Heart right ventricle (tissue), 16 donors: ENCODE measurements at places on chromosomes 1 and 21. TPM values are rescaled to one million over a fixed set of nuclear protein-coding genes. Genes with fewer than 3 reads are reported as not detected.
A peak's percentile ranks its signal among the peaks of the same experiment; 100 is the strongest.

- H3K27ac ChIP-seq: no peak overlapping the region
- H3K4me1 ChIP-seq: no peaks in the 10 kb centered on the region
- no peaks in the 10 kb centered on the region for H3K27me3 ChIP-seq
- no peak overlapping the region for H3K4me3 ChIP-seq
These were observed 35.0 kb downstream of the DHCR24 start for GRCh38 chr1:54851936-54852524.

DNA sequence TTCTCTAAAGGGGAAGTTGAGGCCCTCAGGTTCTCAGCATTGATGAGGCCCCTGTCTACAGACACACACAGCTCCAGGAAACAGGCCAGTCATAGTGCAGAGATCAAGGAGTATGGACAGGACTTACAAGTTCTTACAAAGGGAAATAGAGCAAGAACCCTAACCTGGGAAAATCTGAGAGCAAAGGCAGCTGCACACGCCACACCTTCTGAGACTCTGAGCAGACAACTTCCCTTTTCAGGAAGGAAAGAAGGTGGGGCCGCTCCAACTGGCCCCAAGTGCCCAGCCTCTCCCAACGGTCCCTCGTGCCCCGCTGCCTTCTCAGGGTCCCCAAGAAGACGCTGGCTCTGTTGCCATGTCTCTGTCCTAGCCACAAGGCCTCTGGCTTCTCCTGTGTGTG lies 3.6 kb downstream of the NOC2L start:
- peaks cover 18% of the 10 kb centered on the region for H3K4me1 ChIP-seq
- H3K27me3 ChIP-seq: peaks cover 4% of the 10 kb centered on the region
- H3K36me3 ChIP-seq: peaks cover 34% of the 10 kb centered on the region
- no peak for DNase-seq
- H3K4me3 ChIP-seq: no peak overlapping the region

DNA sequence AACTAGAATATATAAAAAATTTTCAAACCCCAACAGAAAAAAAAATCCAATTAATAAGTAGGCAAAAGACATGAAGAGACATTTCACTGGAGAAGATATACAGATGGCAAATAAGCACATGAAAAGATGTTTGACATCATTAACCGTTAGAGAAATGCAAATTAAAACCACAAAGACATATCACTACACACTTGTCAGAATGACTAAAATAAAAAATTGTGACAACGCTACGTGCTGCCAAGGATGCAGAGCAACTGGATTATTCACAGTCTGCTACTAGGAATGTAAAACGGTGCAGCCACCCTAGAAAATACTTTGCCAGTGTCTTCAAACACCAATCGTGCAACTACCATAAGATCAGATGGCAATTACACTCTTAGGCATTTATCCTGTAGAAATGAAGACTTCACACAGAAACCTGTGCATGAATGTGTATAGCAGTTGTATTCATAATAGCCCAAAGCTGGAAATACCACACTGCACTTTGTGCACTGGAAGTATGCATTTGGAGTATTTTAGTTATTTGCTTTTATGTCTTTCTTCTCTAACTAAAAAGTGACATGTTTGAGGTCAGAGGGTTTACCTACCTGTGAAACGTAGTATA lies 75.3 kb upstream of the PALMD start:
- no peaks in the 10 kb centered on the region for H3K36me3 ChIP-seq
- DNase-seq: no peak
- H3K27ac ChIP-seq: no peak overlapping the region
- H3K27me3 ChIP-seq: no peaks in the 10 kb centered on the region
- H3K4me1 ChIP-seq: no peaks in the 10 kb centered on the region

DNA sequence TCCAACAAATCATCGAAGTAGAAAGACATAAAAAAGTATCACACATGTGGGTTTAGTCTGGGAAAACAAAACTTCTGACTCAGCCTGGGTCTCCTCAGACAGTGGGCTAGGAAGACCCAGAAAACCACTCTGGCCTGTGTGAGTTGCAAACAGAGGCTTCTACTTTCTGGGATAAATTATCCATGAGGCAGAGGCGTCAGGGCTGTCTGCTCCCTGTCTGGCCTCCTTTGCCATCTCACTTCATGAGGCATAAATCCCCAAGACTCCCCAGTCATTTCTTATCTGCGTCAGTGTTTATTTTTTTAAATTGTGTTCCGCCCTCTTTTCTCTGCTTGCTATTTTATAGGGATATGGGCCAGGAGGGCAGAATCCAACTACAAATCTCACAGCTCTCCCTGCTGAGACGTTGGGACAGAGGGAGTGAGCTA lies 80.6 kb upstream of the TRABD2B start:
- DNase-seq: no peak
- no peaks in the 10 kb centered on the region for H3K36me3 ChIP-seq
- no peak overlapping the region for H3K27ac ChIP-seq
- H3K4me1 ChIP-seq: no peaks in the 10 kb centered on the region
- H3K27me3 ChIP-seq: no peaks in the 10 kb centered on the region

- no peak overlapping the region for H3K4me3 ChIP-seq
- no peaks in the 10 kb centered on the region for H3K36me3 ChIP-seq
- no peaks in the 10 kb centered on the region for H3K4me1 ChIP-seq
- no peak for DNase-seq
- no peaks in the 10 kb centered on the region for H3K27me3 ChIP-seq
These were observed 609.6 kb downstream of the BRINP3 start for GRCh38 chr1:189868021-189868420.

GRCh38 chr1:47233186-47233585 lies 1.2 kb upstream of the TAL1 start:
- H3K27me3 ChIP-seq: peaks cover 65% of the 10 kb centered on the region
- H3K4me1 ChIP-seq: peaks cover 15% of the 10 kb centered on the region
- no peak overlapping the region for H3K27ac ChIP-seq
- no peak for DNase-seq

DNA sequence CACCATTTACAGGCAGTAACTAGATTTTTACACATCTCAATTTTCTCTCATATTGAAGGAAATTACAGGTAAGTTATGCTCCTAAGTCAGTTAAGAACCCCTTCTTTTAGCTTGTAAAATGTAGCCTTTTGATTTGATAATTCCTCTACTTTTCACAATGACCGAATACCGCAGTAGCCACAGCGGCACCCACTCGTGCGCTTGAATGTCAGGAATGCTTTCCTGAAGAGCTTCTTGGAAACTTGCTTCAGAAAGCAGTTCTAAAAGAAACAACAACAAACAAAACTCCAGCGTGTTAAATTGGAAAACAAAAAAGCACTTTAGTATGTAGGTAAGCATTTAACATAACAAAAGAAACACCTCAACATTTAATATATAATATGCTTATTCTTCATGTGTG lies 9.9 kb upstream of the DNTTIP2 start:
- no peaks in the 10 kb centered on the region for H3K27me3 ChIP-seq
- H3K4me3 ChIP-seq: no peak overlapping the region
- no peak for DNase-seq
- H3K27ac ChIP-seq: no peak overlapping the region
- no peaks in the 10 kb centered on the region for H3K36me3 ChIP-seq
- H3K4me1 ChIP-seq: no peaks in the 10 kb centered on the region

GRCh38 chr1:52365071-52365745 lies 797 bp downstream of the CC2D1B start:
- H3K27me3 ChIP-seq: no peaks in the 10 kb centered on the region
- peak; percentile 38 for DNase-seq

- no peak for DNase-seq
- no peak overlapping the region for H3K27ac ChIP-seq
- H3K4me3 ChIP-seq: no peak overlapping the region
These were observed 97.4 kb upstream of the GCLM start for GRCh38 chr1:94006604-94007003.

GRCh38 chr1:186577216-186577615 lies 103.0 kb downstream of the PTGS2 start:
- H3K36me3 ChIP-seq: no peaks in the 10 kb centered on the region
- H3K27me3 ChIP-seq: no peaks in the 10 kb centered on the region
- DNase-seq: no peak

GRCh38 chr1:7580923-7581753 lies 190.0 kb upstream of the VAMP3 start:
- H3K27ac ChIP-seq: no peak overlapping the region
- H3K4me3 ChIP-seq: no peak overlapping the region
- DNase-seq: no peak
- H3K36me3 ChIP-seq: no peaks in the 10 kb centered on the region

DNA sequence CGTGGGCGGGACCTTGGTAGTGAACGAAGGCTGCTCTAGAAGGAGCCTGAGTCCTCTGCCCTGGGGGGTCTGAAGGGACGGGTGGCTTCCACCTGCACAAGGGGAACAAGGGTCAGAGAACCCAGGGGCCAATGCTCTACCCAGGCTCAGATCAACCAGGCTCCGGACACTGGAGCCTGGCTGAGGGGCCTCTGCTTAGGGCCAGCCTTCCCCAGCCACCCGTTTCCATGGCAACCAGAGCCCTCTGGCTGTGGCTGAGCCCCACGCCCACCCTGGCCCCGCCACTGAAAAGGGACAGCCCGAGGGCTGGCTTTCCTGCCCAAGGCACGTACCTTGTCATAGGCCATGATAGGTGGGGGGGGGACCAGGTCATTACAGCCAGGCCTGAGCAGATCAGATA lies 724.6 kb downstream of the PTPRU start:
- H3K4me3 ChIP-seq: no peak overlapping the region
- no peak for DNase-seq
- H3K4me1 ChIP-seq: no peaks in the 10 kb centered on the region
- peaks cover 26% of the 10 kb centered on the region for H3K27me3 ChIP-seq
- H3K27ac ChIP-seq: no peak overlapping the region
- no peaks in the 10 kb centered on the region for H3K36me3 ChIP-seq

- no peaks in the 10 kb centered on the region for H3K27me3 ChIP-seq
- H3K36me3 ChIP-seq: no peaks in the 10 kb centered on the region
- H3K4me3 ChIP-seq: no peak overlapping the region
- no peak for DNase-seq
These were observed 39.7 kb downstream of the DNTTIP2 start for GRCh38 chr1:93839307-93839706.

DNA sequence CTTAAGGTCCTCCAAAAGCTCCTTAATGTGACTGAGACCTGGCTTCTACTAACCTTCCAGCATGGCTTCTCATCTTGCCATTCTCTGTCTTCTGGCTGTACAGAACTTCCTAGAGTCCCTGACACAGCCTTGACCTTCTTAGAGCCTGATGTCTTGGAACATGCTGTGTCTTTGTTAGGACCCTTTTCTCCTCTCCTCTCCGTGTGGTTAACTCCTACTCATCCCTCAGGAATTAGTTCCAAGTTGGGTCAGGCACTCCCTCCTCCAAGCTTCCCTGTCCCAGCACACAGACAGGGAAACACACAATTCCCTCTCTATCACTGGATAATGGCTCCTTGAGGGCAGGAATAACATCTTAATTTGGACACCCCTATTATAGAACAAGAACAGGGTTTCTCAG lies 275.4 kb upstream of the USP24 start:
- no peak overlapping the region for H3K4me3 ChIP-seq
- H3K4me1 ChIP-seq: no peaks in the 10 kb centered on the region

- H3K36me3 ChIP-seq: no peaks in the 10 kb centered on the region
- H3K4me3 ChIP-seq: no peak overlapping the region
- H3K27me3 ChIP-seq: no peaks in the 10 kb centered on the region
- H3K4me1 ChIP-seq: no peaks in the 10 kb centered on the region
- no peak overlapping the region for H3K27ac ChIP-seq
These were observed 1.5 kb upstream of the NHLH1 start for GRCh38 chr1:160365325-160365724.

- no peaks in the 10 kb centered on the region for H3K27me3 ChIP-seq
- DNase-seq: no peak
- H3K4me1 ChIP-seq: no peaks in the 10 kb centered on the region
These were observed 215.1 kb downstream of the S1PR1 start for GRCh38 chr1:101451888-101452287.

- no peak overlapping the region for H3K27ac ChIP-seq
- H3K4me3 ChIP-seq: no peak overlapping the region
- peaks cover 7% of the 10 kb centered on the region for H3K4me1 ChIP-seq
- H3K36me3 ChIP-seq: no peaks in the 10 kb centered on the region
- DNase-seq: no peak
These were observed 880.2 kb downstream of the LTN1 start for GRCh38 chr21:28112511-28112910.

DNA sequence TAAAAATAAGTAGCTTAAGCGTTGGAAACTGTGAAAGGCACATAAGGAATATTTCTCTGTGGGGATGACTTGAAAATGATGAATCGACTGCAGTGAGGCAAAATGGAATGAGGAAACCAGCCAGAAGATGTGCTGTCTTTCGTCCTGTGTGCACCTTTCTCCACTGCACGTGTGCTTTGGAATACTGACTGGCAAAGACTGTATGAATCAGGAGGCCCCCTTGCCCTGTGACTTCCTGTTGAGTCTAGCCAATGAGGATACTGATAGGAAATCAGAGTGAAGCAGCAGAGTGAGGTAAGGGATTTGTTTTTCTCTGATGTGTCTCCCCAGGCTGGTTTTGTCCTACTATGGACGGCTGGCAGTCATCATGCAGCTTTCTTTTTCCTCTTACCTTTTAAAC lies 118.2 kb upstream of the ADGRL4 start:
- H3K4me3 ChIP-seq: no peak overlapping the region
- H3K4me1 ChIP-seq: no peaks in the 10 kb centered on the region
- H3K27me3 ChIP-seq: no peaks in the 10 kb centered on the region
- no peak overlapping the region for H3K27ac ChIP-seq

- no peak overlapping the region for H3K4me3 ChIP-seq
- H3K4me1 ChIP-seq: peaks cover 6% of the 10 kb centered on the region
- H3K27me3 ChIP-seq: no peaks in the 10 kb centered on the region
- DNase-seq: no peak
These were observed 7.5 kb upstream of the CBR3 start for GRCh38 chr21:36127250-36127904.

DNA sequence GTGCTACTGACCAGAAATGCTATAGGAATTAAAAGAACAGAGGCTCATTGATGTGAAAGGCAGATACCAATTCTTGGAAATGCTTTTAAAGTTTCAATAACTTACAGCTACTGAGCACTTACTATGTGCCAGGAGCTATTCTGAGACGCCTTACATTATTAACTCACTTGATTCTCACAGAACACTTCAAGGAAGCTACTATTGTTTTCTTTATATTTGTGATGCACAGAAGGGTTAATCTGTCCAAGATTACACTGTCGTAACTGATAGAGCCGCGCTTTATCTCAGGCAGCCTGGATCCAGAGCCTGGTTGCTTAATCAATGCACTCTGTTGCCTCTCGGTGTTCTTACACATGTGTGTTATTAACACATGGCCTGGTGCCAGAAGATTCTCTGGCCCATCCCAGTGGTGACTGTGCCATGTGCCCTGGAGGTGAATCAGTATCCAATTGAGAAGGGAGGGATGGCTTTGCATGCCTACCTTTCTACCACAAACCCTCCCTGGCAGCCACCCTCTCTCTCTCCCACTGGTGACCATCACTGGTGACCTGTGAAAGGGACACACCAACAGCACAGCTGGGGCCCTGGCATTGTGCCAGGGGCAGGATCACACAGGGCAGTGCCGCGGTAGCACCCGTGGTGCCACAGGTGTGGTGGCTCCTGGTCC lies 8.8 kb downstream of the FMO1 start:
- H3K36me3 ChIP-seq: no peaks in the 10 kb centered on the region
- no peak overlapping the region for H3K4me3 ChIP-seq
- peaks cover 20% of the 10 kb centered on the region for H3K4me1 ChIP-seq
- no peak for DNase-seq

The CIART gene
- 20.0 TPM for total RNA-seq

The FOXD2 gene
- total RNA-seq: 0.05 TPM

The OSBPL9 gene
- 77.9 TPM for total RNA-seq

The FLG2 gene
- total RNA-seq: not detected

The DFFA gene
- 23.4 TPM for total RNA-seq

The ZNF683 gene
- total RNA-seq: not detected

The TRIM58 gene
- total RNA-seq: 0.32 TPM

The TTC34 gene
- total RNA-seq: 0.39 TPM

The CCDC28B gene
- 22.6 TPM for total RNA-seq

The BARHL2 gene
- total RNA-seq: not detected
